Sigmoid colon (tissue), 7 donors: ENCODE measurements at places on chromosomes 1 and 21. TPM values are rescaled to one million over a fixed set of nuclear protein-coding genes. Genes with fewer than 3 reads are reported as not detected.
A peak's percentile ranks its signal among the peaks of the same experiment; 100 is the strongest.

DNA sequence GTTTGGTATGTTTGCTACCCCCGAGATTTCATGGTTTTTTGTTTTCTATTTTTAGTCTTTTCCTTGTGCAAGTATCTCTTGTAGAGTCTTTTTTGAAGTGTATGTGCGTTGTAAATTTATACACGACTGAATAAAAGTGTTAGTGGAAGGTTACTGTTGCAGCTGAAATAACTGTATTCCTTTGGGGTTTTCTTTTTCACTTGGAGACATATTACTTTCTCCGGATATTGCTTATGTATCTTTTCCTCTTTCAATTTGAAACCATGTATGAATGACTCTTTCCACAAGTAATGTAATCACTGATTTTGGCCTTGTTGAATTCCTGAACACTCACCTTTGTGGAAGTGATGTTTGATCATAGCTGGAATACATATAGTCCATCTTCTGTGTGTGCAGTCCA is 956 bp downstream of the URB2 start:
- no peak overlapping the region for H3K27ac ChIP-seq
- peak overlapping the region; percentile 96 for H3K4me3 ChIP-seq
- no peak for DNase-seq
- H3K4me1 ChIP-seq, result no peaks in the 10 kb centered on the region
- H3K27me3 ChIP-seq, result no peaks in the 10 kb centered on the region

DNA sequence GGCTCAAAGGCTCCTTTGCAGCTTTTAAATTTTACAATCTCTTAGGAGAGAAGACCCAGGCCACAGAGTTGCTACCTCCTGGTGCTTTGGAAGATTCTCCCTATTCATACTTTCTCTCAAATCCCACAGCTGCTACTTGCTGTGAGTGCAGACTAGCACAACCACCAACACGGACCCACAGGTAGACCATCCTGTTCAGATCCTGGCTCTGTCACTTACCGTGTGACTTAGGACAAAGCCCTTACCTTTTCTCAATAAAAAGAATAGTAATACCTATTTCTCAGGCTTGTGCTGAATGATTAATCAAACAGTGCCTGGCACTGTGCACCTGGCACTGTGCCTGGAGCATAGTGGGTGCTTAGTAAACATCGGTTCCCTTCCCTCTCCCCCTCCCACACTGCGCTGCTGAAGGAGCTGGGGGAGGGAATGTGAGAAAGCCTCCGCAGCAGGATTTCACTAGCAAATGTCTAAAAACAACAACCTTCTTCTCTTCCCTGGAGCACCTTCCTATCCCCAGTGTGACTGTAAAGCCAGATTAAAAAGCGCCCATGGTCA is 81.7 kb downstream of the PGM1 start:
- no peaks in the 10 kb centered on the region for H3K36me3 ChIP-seq
- H3K4me1 ChIP-seq, result peaks cover 12% of the 10 kb centered on the region
- H3K27ac ChIP-seq, result peak overlapping the region; percentile 46
- no peak overlapping the region for H3K4me3 ChIP-seq
- no peaks in the 10 kb centered on the region for H3K27me3 ChIP-seq

GRCh38 chr1:94514095-94514727 is 27.3 kb downstream of the F3 start:
- no peak overlapping the region for H3K27ac ChIP-seq
- no peaks in the 10 kb centered on the region for H3K27me3 ChIP-seq
- no peaks in the 10 kb centered on the region for H3K4me1 ChIP-seq
- DNase-seq, result no peak
- no peak overlapping the region for H3K4me3 ChIP-seq

- H3K27ac ChIP-seq, result peak overlapping the region; percentile 89
- no peaks in the 10 kb centered on the region for H3K36me3 ChIP-seq
- no peaks in the 10 kb centered on the region for H3K4me1 ChIP-seq
- peak overlapping the region; percentile 18 for H3K4me3 ChIP-seq
- DNase-seq, result peak; percentile 88
These were observed 5.1 kb upstream of the ARHGEF2 start for GRCh38 chr1:155983191-155984024.

GRCh38 chr1:100565533-100565932 is 27.6 kb downstream of the GPR88 start:
- H3K27ac ChIP-seq, result no peak overlapping the region
- no peak for DNase-seq
- H3K36me3 ChIP-seq, result no peaks in the 10 kb centered on the region
- no peaks in the 10 kb centered on the region for H3K4me1 ChIP-seq

DNA sequence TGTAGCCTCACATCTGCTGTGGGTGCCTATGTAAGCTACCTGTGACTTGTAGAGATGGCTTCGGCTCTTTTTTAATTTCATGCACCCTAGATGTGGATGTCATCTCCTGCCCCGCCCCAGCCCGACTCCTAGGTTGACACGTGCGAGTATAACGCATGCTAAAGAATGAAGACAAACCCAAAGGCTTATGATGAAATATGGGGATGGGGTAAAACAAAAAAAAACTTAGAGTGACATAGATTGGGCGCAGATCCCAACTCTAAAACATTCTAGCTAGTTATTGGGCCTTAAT is 613 bp upstream of the ERO1B start:
- H3K4me1 ChIP-seq, result peaks cover 7% of the 10 kb centered on the region
- peak overlapping the region; percentile 92 for H3K4me3 ChIP-seq
- DNase-seq, result no peak

DNA sequence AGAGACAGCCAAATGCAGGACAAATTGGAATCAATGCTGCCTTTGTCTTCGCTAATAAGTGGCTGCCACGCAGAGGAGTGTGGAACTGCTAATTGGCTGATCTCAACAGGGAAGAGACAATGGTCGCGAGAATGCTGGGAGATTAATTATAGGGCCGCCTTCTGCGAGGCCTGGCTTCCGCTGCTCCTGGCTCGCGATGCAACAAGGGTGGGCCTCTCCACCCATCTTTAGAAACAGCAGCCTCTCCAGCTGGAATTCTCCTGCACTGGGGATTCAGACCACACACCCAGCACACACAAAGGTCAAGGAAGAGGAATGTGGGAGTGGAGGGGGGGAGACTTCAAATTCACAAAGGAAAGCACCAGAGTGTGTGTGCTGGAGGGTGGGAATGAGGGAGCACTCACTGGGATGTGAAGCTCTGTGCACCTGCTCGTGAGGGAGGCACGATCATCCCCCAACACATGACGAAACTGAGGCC is 200.7 kb upstream of the GRIK3 start:
- no peak for DNase-seq
- no peaks in the 10 kb centered on the region for H3K36me3 ChIP-seq
- no peak overlapping the region for H3K4me3 ChIP-seq
- H3K27me3 ChIP-seq, result no peaks in the 10 kb centered on the region

GRCh38 chr1:84735483-84735882 is 45.2 kb upstream of the SSX2IP start:
- no peaks in the 10 kb centered on the region for H3K36me3 ChIP-seq
- DNase-seq, result no peak
- H3K4me3 ChIP-seq, result no peak overlapping the region
- H3K4me1 ChIP-seq, result no peaks in the 10 kb centered on the region
- no peak overlapping the region for H3K27ac ChIP-seq
- H3K27me3 ChIP-seq, result no peaks in the 10 kb centered on the region

GRCh38 chr1:197247465-197247864 is 20.6 kb upstream of the CRB1 start:
- no peaks in the 10 kb centered on the region for H3K36me3 ChIP-seq
- H3K27ac ChIP-seq, result no peak overlapping the region
- H3K4me1 ChIP-seq, result no peaks in the 10 kb centered on the region
- no peaks in the 10 kb centered on the region for H3K27me3 ChIP-seq
- no peak for DNase-seq

DNA sequence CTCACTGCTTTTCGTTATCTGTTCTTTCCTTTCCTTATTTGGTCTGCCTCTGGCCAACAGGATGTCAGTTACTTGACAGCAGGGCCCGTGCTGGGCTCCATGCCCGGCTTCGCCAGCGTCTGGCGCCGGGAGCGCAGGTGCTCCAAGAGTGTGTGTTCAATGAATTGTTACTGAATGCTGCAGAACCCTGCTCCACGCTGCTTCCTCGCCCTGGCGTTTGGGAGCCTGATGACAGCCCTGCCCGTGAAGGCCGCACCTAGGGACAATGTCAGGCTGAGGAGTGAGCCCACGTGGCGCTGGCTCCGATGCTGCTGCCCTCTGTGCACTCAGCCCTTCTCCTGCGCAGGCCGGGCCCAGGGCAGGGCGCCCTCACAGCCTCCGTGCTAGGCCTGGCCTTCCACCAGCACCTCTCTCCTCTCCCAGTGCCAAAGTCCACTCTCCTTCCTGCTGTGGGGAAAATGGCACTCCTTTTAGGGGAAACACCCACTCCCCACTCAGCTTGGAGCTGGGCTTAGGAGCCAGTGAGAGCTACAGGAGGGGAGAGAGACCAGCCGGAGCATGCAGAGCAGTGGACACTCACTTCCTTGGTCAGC is 51.4 kb downstream of the ACBD3 start:
- no peaks in the 10 kb centered on the region for H3K36me3 ChIP-seq
- no peaks in the 10 kb centered on the region for H3K27me3 ChIP-seq
- no peak overlapping the region for H3K4me3 ChIP-seq
- H3K4me1 ChIP-seq, result peaks cover 19% of the 10 kb centered on the region

- no peak overlapping the region for H3K4me3 ChIP-seq
- H3K4me1 ChIP-seq, result no peaks in the 10 kb centered on the region
- DNase-seq, result no peak
- H3K27me3 ChIP-seq, result no peaks in the 10 kb centered on the region
These were observed 50.4 kb downstream of the SNRPE start for GRCh38 chr1:203911806-203912205.

- H3K4me3 ChIP-seq, result no peak overlapping the region
- no peak for DNase-seq
- H3K27me3 ChIP-seq, result no peaks in the 10 kb centered on the region
- H3K4me1 ChIP-seq, result no peaks in the 10 kb centered on the region
- H3K27ac ChIP-seq, result no peak overlapping the region
These were observed 308.1 kb downstream of the GPATCH2 start for GRCh38 chr1:217322834-217323233.

DNA sequence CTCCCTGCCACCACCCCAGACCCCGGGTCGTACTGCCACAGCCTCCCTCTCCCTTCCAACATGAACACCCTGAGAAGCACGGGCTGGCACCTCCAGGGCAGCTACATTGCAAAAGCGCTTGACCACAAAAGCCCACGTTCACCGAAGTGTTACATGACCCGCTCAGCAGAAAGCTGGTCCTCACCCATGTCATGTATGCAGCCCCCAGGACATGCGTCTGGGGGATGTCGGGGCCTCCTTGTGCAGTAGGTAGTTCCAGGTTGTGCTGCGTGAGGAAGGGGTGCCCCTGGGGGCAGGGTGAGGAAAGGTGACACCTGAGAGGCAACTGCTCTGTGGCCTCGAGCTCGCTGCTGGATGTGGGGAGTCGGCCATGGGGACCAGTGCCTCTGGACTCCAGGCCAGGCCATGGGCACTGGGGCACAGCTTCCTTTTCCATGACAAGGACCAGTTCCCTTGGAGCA is 102.0 kb upstream of the C1orf174 start:
- H3K27ac ChIP-seq, result no peak overlapping the region
- no peaks in the 10 kb centered on the region for H3K36me3 ChIP-seq

Gene TNNT2
- total RNA-seq, result not detected

Gene TMPRSS2
- not detected for total RNA-seq

Gene LCE3A
- not detected for total RNA-seq
